ENCODE measurements at places on chromosomes 1 and 21. TPM values are rescaled to one million over a fixed set of nuclear protein-coding genes. Genes with fewer than 3 reads are reported as not detected.

- DNase-seq, result no peak
These were observed 425 bp upstream of the TADA1 start for GRCh38 chr1:166876540-166876838.

- DNase-seq, result no peak
These were observed 173.8 kb downstream of the RASAL2 start for GRCh38 chr1:178267646-178268094.

GRCh38 chr1:40652979-40653378 lies 12.5 kb downstream of the RIMS3 start:
- DNase-seq, result no peak

- no peak for DNase-seq
These were observed 58.0 kb downstream of the RBM11 start for GRCh38 chr21:14273736-14274538.

GRCh38 chr1:238960071-238960470 lies 426.3 kb upstream of the CHRM3 start:
- DNase-seq, result no peak

GRCh38 chr1:203544485-203544884 lies 50.5 kb downstream of the OPTC start:
- no peak for DNase-seq

- no peak for DNase-seq
These were observed 35.0 kb downstream of the NAV1 start for GRCh38 chr1:201573923-201574322.

The NBPF6 gene
- polyA plus RNA-seq, result not detected

- DNase-seq, result no peak
These were observed 405.7 kb downstream of the NTNG1 start for GRCh38 chr1:107546576-107546975.

The ZNF436 gene
- 38.0 TPM for polyA plus RNA-seq

- no peak for DNase-seq
These were observed 11.7 kb downstream of the MPZ start for GRCh38 chr1:161298116-161298515.

- DNase-seq, result no peak
These were observed 11.8 kb upstream of the FASLG start for GRCh38 chr1:172647110-172647564.

The C1orf115 gene
- polyA plus RNA-seq, result 12.3 TPM

- no peak for DNase-seq
These were observed 63.3 kb upstream of the ADGRL4 start for GRCh38 chr1:79069828-79070227.

The SAMD13 gene
- polyA plus RNA-seq, result 10.4 TPM

GRCh38 chr1:204170494-204171155 lies 4.5 kb upstream of the REN start:
- no peak for DNase-seq

The ASCL5 gene
- polyA plus RNA-seq, result 0.32 TPM

The ELAPOR1 gene
- 0.40 TPM for polyA plus RNA-seq

DNA sequence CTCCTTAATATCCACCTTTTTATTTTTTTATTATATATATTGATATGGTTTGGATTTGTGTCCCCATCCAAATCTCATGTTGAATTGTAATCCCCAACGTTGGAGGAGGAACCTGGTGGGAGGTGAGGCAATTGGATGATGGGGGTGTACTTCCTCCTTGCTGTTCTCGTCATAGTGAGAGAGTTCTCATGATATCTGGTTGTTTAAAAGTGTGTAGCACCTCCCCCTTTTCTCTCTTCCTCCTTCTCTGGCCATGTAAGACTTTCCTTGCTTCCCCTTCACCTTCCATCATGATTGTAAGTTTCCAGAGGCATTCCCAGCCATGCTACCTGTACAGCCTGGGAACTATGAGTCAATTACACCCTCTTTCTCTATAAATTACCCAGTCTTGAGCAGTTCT lies 22.7 kb upstream of the CCSAP start:
- no peak for DNase-seq

GRCh38 chr1:82858031-82858430 lies 1057.3 kb downstream of the ADGRL2 start:
- no peak for DNase-seq

The FTCD gene
- 1.5 TPM for polyA plus RNA-seq

Measured in forelimb muscle (tissue), 1 donor.